ENCODE measurements at places on chromosomes 7 and 10.

GRCh38 chr7:13152755-13153154, 465.3 kb downstream of the ARL4A start:
- DNase-seq, result no peak

DNA sequence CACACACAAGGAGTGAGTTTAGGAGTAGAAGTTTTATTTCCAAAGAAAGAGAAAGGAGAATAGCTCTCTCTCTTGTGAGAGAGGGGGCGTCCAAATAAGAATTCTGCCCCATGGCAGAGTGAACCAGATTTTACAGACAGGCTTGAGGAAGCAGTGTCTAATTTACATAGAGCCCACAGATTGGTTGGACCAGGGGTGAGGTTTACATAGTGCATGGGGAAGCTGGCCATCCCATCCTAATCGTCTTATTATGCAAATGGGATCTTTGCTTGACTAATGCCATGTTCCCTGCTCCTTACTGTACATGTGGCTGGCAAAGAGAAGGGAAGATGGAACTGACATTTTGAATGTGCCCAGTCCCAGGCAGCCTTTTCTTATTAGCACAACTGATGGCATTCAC, 60.0 kb upstream of the ACSM6 start:
- DNase-seq, result no peak

GRCh38 chr10:124652200-124652599, 92.0 kb downstream of the FAM53B start:
- DNase-seq, result no peak

- no peak for DNase-seq
These were observed 130.5 kb upstream of the UNC5B start for GRCh38 chr10:71081912-71082311.

- DNase-seq, result no peak
These were observed 16.0 kb downstream of the MYOZ1 start for GRCh38 chr10:73625004-73625883.

- DNase-seq, result no peak
These were observed 14.3 kb upstream of the ELN start for GRCh38 chr7:74013539-74014272.

DNA sequence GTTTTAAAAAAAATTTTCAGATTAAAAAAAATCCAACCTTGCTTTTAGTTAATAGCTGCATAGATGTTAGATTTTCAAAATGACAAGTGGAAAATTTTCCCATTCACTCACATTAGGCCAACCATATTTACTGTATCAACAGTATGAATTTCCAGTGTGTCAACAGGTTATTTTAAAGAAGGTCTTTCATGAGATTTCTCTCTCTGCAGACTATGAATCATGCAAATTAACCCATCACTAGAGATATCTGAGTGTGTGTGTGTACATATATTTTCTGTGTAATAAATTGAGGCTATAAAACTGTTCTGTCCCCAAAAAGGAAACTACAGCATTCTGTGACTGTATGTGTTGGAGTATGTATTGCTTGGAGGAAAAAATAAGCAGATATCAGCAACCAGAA, 305.6 kb downstream of the ARL4A start:
- no peak for DNase-seq

GRCh38 chr7:158255156-158255555, 332.5 kb downstream of the PTPRN2 start:
- no peak for DNase-seq

GRCh38 chr7:91379236-91379635, 115.0 kb downstream of the FZD1 start:
- no peak for DNase-seq

DNA sequence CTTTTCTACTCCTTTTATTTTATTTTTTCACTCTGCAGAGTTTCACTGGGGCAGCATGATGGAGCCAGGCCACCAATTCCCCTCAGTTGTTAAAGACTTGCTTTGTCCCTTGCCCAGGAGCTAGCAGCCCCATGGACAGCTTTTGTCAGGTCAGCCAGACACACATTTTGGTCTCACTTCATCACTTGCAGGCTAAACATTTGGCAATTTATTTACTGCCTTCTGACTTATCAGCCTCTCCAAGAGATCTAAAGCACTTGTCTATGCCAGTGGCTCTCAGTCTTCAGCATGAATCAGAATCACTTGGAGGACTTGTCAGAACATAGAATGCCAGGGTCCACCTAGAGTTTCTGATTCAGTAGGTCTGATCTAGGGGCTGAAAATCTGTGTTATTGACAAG, 66.4 kb upstream of the GDF10 start:
- DNase-seq, result no peak

GRCh38 chr10:131082991-131083481, 228.5 kb downstream of the TCERG1L start:
- DNase-seq, result no peak

DNA sequence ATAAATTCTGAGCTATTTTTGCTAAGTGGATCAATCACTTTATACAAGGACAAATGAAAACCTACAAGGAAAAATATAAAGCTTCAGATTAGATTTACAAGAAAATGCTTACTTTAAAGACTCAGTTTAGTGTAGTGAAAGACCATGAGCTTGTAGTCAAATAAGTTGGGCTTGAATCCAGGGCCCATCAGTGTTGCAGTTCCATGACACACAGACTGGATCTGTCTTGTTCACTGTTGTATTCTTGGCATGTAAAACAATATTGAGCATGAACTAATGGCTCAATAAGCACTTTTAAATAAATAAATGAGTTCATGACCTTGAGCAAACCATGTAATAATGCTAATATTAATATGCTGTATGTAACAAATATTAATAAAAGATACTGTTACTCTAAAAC, 164.6 kb upstream of the KCND2 start:
- no peak for DNase-seq

GRCh38 chr7:8042796-8043535, 74.4 kb downstream of the GLCCI1 start:
- no peak for DNase-seq

DNA sequence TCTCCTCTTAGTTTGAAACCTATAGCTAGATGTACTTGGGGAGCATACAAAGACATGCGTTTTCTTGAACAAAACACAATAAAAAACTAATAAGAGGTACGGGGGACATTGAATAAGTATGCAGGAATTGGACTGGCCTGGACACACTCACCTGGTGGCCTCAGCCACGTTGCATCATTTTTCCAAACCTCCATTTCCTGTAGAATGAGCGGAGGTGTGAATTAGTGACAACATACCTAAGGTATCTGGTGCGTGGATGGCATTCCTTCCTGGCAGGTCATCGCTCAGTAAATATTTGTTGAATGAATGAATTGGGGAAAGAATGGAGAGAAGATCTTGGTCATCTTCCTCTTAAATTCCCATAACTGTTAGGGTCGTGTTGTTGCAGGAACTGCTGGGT, 103.2 kb upstream of the CTBP2 start:
- no peak for DNase-seq

- DNase-seq, result no peak
These were observed at the start of gene AS3MT for GRCh38 chr10:102869258-102870198. TSS of gene AS3MT (plus strand) at chr10:102869470. CDS start at chr10:102869593, 123 bp downstream.

GRCh38 chr10:89206402-89207180, 526 bp downstream of the CH25H start:
- DNase-seq, result no peak

DNA sequence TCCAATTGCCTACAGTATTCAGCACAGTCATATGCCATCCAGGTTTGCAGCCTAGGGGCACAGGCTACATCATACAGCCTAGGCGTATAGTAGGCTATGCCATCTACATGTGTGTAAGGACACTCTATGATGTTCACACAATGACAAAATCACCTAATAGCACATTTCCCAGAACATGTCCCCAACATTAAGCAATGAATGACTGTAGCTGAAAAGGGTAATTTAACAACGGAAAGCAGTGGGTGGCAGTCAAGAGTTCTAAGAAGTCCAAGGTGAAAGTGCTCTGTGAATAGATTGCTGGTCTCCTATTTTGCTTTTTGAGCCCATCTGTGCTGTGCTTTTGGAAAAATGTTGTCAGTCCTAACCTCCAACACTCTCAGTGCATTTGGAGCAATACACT, 162.6 kb downstream of the KLF6 start:
- no peak for DNase-seq

DNA sequence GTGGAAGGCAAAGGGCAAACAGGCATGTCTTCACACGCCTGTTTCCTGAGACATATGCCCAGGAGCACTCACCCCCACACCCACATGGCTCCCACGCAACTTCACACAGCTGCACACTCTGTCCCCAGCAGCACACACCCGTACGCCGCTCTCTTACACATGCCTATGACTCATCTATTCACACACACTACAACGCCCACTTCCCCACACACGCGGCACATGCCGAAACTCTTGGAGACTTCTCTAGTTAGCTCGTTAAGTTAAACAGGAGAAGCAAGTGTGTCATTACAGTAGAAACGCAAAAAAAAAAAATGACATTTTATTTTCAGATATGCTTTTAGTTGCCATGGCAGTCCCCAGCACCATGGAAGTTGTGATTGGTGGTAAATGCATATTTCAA, 6.7 kb downstream of the CALN1 start:
- peak; percentile 1 for DNase-seq

DNA sequence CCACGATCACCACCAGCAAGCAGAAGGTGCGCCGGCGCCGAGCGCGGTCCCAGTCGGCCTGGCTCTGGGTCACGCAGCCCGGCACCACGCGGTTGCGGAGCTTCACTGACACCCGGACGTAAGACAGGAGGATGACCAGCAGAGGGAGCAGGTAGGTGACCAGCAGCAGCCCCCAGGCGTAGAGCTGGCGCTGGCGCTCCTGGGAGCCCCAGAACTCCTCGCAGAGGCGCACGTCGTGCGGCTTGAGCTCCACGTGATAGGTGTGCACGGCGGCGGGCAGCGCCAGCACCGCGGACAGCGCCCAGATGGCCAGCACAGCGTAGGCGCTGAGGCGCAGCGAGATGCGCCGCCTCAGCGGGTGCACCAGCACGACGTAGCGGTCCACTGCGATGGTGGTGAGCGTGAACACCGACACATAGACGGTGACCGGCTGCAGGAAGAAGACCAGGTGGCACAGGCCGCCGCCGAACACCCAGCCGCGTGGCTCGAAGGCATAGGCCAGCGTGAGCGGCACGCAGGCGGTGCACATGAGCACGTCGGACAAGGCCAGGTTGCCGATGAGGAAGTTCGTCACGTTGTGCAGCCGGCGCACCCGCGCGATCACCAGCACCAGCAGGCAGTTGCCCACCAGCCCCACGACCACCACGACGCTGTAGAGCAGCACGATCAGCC, 920 bp downstream of the PRLHR start:
- DNase-seq, result no peak

DNA sequence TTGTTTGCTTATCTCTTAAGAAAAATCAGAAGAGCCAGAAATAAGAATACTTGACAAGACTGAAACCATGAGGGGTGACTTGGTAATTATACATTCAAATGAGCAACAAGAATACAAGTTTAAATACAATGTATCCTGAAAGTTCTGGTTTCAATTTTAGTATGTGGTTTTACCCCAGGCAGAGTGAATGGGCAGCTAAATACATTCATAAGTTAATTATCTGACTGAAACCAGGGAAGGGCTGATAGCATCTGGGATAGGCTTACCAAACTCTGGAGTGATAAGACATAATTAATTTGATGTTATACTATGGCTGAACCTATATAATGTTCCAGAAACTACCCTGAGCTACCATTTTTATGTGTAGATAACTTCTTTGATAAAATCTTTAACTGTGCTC, 252.2 kb upstream of the PLXNA4 start:
- DNase-seq, result no peak

DNA sequence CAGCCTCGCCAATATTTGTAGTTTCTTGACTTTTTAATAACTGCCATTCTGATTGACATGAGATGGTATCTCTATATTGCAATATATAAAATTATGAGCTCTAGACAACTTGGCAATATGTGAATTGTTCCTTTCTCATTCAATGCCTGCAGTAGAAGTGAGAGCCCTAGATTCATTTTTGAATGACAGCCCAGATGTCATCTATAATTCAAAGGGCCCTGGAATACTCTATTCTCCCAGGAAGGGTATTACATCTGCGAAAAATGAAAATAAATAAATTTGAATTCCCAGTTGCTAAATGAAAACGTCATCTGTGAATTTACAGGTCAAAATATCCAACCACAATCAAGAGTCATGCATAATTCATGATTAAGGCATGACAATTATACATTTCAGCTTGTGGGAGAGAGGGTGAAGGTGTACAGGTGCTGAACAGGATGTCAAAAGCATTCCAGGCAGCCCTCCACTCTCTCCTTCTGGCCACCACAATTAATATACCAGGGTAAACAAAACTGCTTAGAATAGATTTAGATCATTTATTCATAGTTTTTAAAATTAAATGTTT, 1147.3 kb downstream of the XPNPEP1 start:
- DNase-seq, result no peak

DNA sequence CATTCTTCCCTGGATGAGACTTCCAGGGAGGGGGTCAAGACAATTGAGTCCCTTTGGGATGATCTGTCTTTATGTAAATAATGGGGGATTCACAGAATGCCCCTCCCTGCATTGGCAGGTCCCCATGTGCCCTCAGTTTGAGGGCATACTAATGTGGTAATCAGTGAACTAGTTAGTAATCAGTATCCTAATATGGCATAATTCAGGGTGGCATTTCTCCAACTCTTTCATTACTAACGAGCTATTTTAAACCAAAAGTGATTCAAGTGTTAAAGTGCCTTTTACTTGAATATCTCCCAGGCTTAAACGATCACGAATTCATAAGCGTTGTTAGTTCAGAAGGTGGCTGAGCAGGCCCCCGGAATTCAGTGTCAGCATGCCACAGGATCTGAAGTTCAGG, 1.6 kb upstream of the DNAJB6 start:
- no peak for DNase-seq

- no peak for DNase-seq
These were observed 86.8 kb downstream of the CD36 start for GRCh38 chr7:80725181-80725611.

- no peak for DNase-seq
These were observed 621 bp upstream of the FAM13C start for GRCh38 chr10:59362959-59363381.

GRCh38 chr7:65002972-65003585, 3.4 kb downstream of the ERV3-1 start:
- DNase-seq, result no peak

- DNase-seq, result no peak
These were observed 24.7 kb downstream of the ENKUR start for GRCh38 chr10:24991298-24991697.

GRCh38 chr7:33761449-33762080, 143.8 kb upstream of the BMPER start:
- DNase-seq, result no peak

DNA sequence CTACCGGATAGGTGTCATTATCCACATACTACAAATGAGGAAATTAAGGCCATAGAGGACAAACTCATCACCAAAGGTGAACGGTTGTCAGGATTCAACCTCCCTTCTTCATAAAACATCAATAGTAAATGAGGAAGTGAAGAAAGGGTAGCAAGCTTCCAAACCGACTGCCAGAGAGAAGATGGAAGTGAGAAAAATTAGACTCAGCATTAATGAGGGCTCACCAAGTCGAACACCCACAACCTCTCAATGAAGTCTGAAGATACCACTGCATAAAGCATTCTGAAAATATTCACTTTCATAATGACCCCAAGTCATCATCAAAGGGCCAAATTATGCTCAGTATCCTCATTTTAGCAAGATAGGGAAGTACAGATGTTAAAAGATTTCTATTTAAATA, 29.6 kb downstream of the ABCB4 start:
- DNase-seq, result no peak
